Foreskin melanocyte (primary cell): ENCODE measurements at places on chromosomes 13 and 19.

- DNase-seq, result no peak
These were observed 1.2 kb downstream of the F7 start for GRCh38 chr13:113106711-113107351.

DNA sequence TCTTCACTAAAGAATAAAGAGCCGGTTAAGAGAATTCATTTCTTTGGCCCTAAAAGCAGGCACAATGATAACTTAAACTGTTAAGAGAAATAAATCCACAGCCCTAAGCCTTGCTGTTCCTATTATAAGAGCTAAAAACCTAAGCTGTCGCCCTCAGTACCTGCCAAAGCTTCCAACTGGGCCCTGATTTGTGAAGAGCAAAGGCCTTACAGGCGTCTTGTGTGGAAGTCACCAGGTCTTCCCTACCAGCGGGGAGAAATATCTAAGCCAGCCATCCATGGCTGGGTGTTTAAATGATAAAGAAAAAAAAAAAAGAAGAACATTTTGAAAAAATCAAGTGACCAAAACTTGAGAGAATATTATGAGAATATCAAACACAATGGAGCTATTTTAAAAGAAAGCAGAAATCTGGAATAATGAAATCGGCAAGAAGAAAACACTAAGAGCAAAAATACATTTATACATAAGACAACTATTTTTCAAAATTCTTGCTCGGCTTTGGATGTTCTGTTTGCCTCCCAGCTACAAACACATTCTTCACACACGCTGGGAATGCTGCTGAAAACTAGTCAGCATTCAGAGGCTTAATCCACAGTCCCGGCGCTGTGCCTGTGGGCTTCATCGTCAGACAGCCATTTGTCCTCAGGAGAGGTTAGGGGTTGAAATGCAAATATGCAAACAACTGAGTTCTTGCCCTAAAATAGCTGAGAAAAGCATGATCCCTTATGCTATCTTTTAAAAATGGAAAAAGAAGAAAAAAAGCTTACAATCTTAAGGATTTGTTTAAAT is 89.8 kb upstream of the LSM14A start:
- peak; percentile 81 for DNase-seq

DNA sequence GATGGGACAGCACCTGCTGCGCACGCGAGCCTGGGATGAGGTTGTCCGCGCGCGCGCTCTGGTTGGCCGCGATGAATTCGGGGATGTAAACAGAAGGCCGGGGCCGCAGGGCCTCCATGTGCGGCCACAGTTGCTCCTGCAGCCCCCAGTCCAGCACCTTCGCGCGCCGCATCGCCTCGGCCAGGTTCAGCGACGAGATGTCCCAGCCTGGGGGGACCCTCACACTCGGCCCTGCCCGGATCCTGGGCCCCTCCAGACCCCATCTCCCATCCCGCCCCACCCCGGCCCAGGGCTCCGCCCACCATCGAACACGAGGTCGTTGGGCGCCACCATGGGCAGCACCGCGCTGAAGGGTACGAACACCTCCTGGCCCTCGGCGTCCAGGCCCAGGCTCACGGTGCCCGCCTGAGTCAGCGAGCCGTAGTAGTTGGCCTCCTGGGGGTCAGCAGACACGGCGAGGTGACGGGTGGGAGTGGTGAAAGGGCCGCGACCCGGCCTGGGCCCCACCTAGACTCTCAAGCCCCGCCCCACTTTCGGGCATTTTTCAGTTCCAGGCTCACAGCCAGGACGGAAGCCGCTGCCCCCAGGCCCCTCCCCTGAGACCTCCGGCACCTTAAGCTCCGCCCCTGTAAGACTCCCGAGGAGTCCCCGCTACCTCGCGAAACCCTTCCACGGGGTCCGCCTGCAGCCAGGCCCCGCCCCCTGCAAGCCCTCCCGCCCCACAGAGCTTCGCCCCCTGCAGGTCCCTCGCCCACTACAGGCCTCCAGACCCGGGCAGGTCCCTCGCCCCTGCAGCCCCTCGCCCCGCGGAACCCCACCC is 1.1 kb downstream of the ISYNA1 start:
- DNase-seq, result peak; percentile 61

DNA sequence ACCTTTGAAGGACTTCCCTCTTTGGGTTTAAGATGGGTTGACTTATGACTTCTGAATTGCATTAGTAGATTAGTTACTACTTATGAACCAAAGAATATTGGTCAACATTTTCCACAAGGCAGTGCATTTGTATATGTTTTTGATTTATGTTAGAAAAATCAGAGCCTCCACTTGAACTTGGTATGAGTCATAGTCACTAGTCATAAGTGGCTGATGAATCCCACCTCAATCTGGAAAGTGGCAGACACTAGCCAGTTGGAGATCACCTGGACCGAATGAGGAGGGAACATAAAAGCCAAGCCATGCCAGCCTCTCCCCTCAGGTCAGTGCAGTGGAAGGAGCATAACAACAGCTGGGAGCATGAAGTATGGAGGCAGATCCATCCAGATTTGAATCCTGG is 39.3 kb upstream of the SPART start:
- no peak for DNase-seq

GRCh38 chr19:6221878-6222746 is 57.7 kb downstream of the MLLT1 start:
- no peak for DNase-seq

DNA sequence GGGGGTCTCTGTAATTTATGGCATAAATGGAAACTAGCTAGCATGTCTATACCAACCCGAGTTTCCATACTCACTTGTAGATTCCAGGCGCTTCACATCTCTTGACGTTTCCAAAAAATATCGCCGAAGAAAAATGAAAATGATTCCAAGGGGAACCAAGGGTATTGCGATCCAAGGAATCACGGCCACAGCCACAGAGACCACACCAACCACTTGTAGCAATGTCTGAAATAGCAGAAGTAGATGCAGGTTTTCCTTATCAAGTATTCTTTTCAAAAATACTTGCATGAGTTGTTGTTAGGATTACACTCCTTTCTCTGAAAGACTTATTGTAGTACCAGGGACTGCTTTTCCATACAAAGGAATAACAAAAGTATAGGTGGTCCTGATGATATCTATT is 218.2 kb downstream of the ABCC4 start:
- DNase-seq, result no peak

DNA sequence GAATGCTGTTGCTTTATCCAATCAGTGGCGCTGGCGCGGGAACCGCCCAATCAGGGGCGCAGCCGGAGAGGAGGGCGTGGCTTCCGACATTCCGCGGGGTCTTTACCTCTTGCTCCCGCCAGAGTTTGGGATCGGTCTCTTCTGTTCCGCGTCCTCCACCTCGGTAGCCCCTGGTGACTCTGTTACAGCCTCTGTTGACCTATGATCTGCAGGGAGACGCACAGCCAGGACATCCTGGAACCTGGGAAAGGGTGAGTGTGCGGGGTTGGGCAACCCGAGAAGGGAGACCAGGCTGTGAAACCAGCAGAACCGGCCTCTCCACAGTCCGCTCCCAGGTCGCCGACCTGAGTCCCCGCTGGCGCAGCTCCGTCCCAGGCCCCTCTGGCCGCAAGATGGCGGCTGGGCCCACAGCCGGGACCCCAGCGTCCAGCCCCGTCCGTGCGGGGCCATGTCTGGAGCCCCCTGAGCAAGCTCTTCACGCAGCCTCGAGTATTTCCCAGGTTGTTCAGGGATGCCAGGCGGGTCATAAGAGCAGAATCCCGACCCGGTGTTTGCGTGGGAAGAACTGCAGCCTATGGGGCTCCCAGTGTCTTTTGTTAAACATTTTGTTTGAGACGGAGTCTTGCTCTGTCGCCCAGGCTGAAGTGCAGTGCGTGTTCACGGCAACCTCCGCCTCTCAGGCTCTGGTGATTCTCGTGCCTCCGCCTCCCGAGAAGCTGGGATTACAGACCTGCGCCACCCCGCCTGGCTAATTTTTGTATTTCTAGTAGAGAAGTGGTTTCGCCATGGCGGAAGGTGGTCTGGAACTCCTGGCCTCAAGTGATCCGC is 4.4 kb upstream of the ZNF681 start:
- no peak for DNase-seq

- no peak for DNase-seq
These were observed 6.4 kb downstream of the PGLS start for GRCh38 chr19:17517898-17518297.

DNA sequence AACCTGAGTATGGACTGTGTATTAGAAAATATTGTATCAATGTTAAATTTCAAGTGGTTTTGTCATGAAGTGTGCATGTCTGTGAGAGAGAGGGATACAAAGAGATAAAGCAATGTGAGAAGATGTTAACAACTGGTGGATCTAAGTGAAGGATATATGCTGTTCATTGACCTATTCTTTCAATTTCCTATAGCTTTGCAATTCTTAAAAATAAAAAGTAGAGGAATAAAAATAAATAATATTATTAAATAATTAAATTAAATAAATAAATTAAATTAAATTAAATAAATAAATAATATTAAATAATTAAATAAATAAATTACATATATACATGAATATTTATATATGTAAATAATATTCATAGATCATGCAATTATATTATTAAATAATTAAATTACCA is 131.2 kb upstream of the DACH1 start:
- no peak for DNase-seq

- peak; percentile 77 for DNase-seq
These were observed at the start of gene CYSLTR2 for GRCh38 chr13:48653472-48653939. Gene CYSLTR2 (plus strand): TSS chr13:48653929. CDS start chr13:48706818, 52,889 bp downstream.

DNA sequence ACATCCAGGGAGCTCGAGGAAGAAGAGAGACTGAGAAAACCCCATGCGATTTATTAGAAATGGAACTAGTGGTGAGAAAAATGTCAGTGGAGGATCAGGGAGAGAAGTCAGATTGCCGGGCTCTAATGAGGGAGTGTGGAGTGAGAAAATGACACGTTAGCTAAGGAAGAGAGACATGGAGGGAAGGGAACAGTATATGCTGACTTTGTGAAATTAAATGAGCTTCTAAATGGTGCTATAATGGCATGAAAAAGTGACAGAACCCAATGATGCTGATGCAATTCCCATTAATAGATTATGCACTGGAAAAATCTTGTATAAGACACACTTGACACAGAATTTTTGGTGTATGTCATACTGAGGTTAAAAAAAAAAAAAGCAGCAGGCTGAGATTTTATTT is 112.6 kb downstream of the HSPH1 start:
- DNase-seq, result no peak

DNA sequence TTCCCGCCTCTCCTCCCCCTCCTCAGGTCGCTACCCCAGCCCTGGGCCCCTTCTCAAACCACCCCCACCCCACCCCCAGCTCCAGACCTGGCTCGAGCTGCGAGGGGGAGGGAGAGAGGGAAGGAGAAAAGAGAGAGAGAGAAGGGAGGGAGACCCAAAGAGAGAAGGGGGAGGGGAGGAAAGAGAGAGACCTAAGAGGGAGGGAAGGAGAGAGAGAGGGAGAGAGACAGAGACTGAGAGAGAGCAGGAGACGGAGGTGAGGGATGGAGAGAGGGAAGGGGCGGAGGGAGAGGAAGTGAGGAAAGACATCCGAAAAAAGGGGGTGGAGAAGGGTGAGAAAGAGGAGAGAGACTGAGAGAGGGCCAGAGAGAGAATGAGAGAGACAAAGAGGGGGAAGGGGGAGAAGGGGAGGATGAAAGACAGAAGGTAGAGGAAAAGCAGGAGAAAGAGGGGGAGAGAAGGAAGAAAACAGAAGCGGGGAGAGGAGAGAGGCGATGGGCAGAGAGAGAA is 2.0 kb upstream of the SPACA6 start:
- no peak for DNase-seq

DNA sequence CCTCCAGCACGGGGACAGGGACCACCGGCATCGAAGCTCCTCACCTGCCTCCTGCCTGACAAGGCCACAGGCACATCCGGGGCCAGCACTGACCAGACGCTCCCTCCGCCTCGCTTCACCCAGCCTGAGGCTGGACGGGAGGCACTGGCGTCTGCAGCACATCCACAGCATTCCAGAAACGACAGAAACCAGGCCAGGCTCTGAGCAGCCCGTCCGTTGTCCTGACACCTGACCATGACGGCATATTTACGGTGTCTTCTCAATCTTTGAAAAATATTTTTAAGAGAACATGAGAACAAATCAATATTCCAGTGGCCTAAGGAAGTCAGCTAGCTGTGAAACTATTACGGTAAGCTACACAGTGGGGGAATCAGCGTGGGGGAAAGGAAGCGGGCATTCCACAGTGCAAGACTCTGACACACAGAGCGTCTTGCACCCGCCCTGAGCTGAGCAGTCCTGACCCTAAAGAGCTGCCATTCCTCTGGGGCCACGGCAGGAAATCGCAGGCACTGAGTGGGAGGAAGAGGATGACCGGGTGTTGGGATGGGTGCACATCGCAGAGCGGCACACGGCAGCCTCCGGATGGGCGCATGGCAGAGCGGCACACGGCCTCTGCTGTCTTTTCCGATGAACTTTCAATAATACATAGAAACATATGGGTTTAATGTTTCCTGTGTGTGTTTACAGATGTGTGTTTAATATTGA is 26.8 kb downstream of the RASA3 start:
- no peak for DNase-seq

- no peak for DNase-seq
These were observed 80.4 kb downstream of the DHRS12 start for GRCh38 chr13:51723529-51723928.

DNA sequence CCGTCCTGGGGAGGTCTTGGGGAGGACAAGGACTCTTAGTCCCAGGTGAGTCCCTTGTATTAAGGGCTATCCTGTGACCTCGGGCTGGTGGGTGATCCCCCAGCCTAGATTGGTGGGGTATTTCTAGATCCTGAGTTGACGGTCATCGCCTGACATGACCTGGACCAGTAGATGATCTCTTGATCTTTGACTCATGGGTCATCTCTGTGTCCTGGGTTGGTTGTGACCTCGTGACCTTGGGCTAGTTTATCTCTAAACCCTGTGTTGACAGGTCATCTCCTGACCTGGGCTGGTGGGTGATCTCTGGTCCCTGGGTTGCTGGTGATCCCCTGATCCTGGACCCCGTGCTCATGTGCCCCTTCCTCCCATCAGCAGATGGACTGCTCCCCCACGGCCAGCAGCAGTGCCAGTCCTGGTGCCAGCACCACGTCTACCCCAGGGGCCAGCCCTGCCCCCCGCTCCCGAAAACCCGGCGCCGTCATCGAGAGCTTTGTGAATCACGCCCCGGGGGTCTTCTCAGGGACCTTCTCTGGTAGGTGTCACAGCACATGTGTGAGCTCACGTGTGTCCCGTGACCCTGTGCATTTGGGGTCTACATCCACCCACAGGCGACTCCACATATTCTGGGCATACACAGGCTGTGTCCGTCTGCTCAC is 6.3 kb downstream of the MIDN start:
- no peak for DNase-seq

DNA sequence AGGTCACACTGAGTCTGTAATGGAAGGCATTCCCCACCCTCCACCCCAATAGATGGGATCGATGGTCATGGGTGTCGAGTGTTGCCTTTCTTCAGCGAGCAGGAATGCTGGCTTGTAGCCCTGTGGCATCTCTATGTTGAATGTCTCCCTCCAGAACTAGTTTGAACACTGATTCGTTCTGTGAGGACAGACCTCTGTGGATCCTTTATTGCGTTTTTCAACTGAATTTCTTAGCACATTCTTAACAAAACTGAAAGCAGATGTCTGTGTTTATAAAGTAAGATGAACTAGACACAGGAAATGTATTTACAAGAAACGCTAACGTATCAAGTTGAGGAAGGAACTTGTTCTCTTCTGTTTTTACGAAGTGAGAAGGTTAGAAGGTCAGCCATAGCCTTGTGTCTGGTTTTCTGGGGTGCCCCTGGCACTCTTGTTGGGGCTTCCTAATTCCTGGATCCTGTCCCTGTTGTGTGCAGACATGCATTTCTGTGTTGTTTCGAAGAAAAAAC is 36.8 kb upstream of the TM9SF2 start:
- DNase-seq, result no peak

GRCh38 chr19:13015361-13016223 is 20.3 kb downstream of the NFIX start:
- no peak for DNase-seq

GRCh38 chr19:17725422-17726078 is 6.3 kb downstream of the MAP1S start:
- no peak for DNase-seq
